ENCODE measurements at places on chromosomes 7 and 10. TPM values are rescaled to one million over a fixed set of nuclear protein-coding genes. Genes with fewer than 3 reads are reported as not detected.

Gene EXOC4
- total RNA-seq, result 163 TPM

Gene NUB1
- 41.4 TPM for total RNA-seq

Gene CFTR
- total RNA-seq, result 2.0 TPM

Gene ZNF680
- 63.0 TPM for total RNA-seq

Gene WDFY4
- 4.9 TPM for total RNA-seq

Gene EGFR
- total RNA-seq, result 28.2 TPM

Gene THSD7A
- total RNA-seq, result 30.8 TPM

Gene ZC3HAV1
- 39.5 TPM for total RNA-seq

Gene RET
- 2.7 TPM for total RNA-seq

Gene SLC26A5
- total RNA-seq, result 1.6 TPM

Gene ARMC3
- 0.21 TPM for total RNA-seq

Gene LRRN3
- total RNA-seq, result 39.1 TPM

Gene TAS2R3
- total RNA-seq, result 7.5 TPM

Gene PRDX3
- total RNA-seq, result 162 TPM

Gene ASZ1
- not detected for total RNA-seq

Gene FAM131B
- 4.1 TPM for total RNA-seq

Gene PIK3AP1
- 6.6 TPM for total RNA-seq

Gene SLIT1
- 0.58 TPM for total RNA-seq

Gene RBM20
- 2.3 TPM for total RNA-seq

Gene AOAH
- 7.1 TPM for total RNA-seq

Gene HHEX
- total RNA-seq, result 6.7 TPM

Gene INMT
- 24.8 TPM for total RNA-seq

Gene CCDC136
- 18.4 TPM for total RNA-seq

Gene ZMYND11
- total RNA-seq, result 114 TPM

Gene CYP2C19
- total RNA-seq, result not detected

Gene AGMO
- total RNA-seq, result 1.1 TPM

Gene MAGI2
- 37.4 TPM for total RNA-seq

Gene PDGFA
- 28.9 TPM for total RNA-seq

Gene STAG3
- total RNA-seq, result 0.90 TPM

Gene TUBB8
- total RNA-seq, result not detected

Gene MYOF
- total RNA-seq, result 99.1 TPM

Gene MRPS16
- 52.9 TPM for total RNA-seq

Gene FBXL13
- total RNA-seq, result 8.1 TPM

Gene AKR1C8
- not detected for total RNA-seq

Gene BHLHA15
- total RNA-seq, result not detected

Gene KLF14
- total RNA-seq, result 0.32 TPM

Data from urinary bladder (tissue), 4 donors.